GM06990 (cell line): ENCODE measurements at places on chromosomes 1 and 21.

GRCh38 chr21:29157080-29157479 lies 26.6 kb downstream of the MAP3K7CL start:
- DNase-seq: no peak

DNA sequence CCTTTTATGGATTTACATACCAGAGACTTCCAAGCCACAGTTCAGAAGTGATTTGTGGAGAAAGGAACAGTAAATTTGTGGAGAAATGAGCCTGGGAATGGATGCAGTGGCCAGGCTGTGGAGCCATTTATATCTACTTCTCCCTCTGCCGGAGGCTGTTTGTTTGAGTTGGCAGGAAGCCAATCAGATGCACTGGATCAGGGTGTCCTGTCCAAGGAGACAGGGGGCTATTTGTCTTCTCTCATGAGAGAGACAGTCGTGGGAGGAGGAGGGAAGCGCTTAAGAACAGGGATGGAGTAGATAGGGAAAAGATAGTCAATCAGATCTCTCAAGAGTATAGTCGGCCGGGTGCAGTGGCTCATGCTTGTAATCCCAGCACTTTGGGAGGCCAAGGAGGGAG lies 2.8 kb upstream of the HAPLN2 start:
- DNase-seq: no peak

GRCh38 chr1:167756730-167757405 lies 35.1 kb downstream of the MPZL1 start:
- no peak for DNase-seq

- DNase-seq: no peak
These were observed 132.8 kb downstream of the CASZ1 start for GRCh38 chr1:10663678-10664035.

- DNase-seq: no peak
These were observed 525.5 kb downstream of the MATN1 start for GRCh38 chr1:30197639-30198450.
